ENCODE measurements at places on chromosomes 2 and 18.

- no peak for DNase-seq
Measured at GRCh38 chr2:97741686-97742085, 28.3 kb downstream of the ZAP70 start.

- DNase-seq: no peak
Measured at GRCh38 chr2:109066501-109066900, 62.5 kb upstream of the SH3RF3 start.

DNA sequence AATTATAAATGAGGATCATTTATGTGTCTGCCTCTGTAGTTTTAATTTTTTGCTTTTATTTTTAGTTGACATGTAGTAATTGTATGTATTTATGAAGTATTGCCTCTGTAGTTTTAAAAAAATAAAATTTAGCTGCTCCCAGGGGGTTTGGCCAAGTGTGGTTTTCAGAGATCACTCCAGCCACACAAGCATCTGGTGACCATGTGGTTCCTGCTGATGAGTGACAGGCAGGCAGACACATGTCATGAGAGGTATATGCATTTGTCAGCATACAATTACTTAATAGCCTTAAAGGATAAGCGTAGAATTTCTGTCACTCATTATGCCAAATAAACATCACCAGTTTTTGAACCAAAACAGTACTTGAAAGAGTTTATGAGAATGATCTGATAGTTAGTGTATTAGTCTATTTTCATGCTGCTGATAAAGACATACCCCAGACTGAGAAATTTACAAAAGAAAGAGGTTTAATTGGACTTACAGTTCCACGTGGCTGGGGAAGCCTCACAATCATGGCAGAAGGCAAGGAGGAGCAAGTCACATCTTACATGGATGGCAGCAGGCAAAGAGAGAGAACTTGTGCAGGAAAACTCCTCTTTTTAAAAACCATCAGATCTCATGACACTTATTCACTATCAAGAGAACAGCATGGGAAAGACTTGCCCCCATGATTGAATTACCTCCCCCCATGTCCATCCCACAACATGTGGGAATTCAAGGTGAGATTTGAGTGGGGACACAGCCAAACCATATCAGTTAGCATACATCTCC, 29.6 kb downstream of the MREG start:
- DNase-seq: no peak

- DNase-seq: no peak
Measured at GRCh38 chr2:77520641-77521547, 1.3 kb downstream of the LRRTM4 start.

- DNase-seq: no peak
Measured at GRCh38 chr2:173451118-173451517, 96.4 kb downstream of the CDCA7 start.

GRCh38 chr2:220143336-220143735, 515.9 kb downstream of the SLC4A3 start:
- no peak for DNase-seq

- DNase-seq: no peak
Measured at GRCh38 chr2:8400196-8400595, 281.7 kb upstream of the ID2 start.

DNA sequence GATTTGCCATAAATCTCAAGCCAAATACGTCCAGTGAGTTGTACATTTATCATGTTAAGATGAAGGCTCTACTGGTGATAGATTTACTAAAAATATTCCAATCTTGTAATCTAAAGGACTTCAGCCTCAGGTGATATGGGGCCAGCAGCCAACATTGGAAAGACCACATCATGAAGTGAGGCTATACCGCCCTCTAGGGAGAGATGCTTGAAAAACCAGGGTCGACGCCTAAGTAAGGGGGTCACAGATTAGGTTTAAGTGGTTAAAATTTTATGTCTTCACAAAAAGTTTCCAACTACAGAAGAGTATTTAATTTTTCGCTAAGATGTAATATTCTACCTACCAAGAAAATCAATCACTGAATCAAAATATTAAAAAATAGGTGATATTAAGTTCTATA, 33.3 kb downstream of the DOCK10 start:
- DNase-seq: no peak

- DNase-seq: no peak
Measured at GRCh38 chr2:119477113-119477505, 45.5 kb downstream of the TMEM37 start.

DNA sequence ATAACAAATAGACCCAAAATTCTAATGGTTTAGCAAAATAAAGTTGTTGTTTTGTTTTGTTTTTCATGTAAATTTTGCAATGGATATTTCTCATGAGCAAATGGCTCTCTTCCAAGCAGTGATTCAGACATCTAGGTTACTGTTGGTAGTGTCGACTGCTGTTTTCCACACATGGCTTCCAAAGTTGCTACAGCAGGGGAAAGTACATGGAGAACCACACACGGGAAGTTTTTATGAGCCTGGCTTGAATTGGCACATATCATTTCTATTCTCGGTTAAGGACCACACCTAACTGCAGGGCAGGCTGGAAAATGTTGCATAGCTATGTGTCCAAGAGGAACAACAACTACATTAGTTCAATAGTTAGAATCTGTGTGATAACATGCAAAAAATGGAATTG, 262.1 kb downstream of the GALNT13 start:
- DNase-seq: no peak

DNA sequence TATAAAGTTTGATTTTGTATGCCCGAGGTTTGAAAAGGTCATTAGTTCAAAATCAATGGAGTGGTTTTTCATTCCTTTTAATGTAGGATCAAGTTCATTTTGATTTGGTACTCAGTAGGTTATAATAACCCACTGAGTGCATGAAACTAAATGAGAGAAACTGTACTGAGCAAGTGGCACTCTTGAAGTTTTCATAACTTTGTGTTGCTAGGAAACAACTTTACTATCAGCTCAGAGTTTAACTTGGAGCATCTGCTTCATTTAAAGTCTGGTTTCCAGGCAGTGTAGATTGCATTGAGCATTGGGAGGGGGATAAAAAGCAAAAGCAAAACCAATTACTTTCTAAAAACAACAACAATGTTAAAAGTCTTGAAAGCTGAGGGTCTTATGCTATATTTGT, 1361.6 kb upstream of the CHAC2 start:
- no peak for DNase-seq

- no peak for DNase-seq
Measured at GRCh38 chr2:201046881-201047280, 24.6 kb downstream of the HYCC2 start.

GRCh38 chr2:232632904-232633412, 446 bp upstream of the EFHD1 start:
- peak; percentile 16 for DNase-seq

GRCh38 chr2:136422512-136422911, 304.6 kb upstream of the CXCR4 start:
- DNase-seq: no peak

DNA sequence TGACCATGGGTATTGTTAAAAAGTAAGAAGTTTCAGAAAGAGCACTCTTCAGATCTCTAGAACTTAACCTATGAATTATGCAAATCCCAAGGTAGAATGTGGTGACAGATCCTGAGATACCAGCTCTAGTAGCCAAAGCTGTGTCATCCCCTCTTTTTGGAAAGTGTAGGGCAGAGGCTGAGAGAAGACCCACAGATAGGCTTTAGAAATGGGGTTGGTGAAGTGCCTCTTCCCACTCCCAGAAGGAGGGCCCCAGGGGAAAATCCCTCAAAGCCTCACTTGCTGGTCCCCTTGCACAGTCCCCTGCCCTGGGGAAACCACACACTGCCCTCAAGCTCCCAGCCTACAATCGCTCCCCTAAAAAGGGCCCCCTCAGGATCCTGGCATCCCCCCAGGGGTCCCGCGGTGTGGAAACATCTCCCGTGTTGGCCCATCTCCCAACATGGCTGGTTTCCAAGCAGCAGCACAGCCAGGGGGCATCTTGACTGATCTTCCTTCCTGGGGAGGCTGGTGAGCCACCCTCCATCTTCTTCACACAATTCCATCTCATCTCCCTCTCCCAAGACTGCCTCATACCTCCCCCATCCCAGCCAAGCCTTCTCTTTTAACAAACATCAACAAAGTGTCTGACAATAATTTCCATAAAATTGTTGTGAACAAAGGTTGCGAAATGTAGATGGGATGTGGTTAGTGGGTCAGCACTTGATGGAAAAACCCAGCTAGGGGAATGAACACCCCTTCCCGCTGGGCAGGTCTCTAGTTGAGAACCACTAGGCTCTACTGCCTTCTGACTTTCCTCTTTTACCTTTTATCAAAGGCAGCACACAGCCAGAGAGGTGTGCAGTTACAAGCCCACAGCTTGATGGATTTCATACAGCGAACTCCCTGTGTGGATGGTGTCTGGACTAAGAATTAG, 25.1 kb downstream of the MAL start:
- no peak for DNase-seq

- no peak for DNase-seq
Measured at GRCh38 chr2:19573784-19574183, 215.4 kb upstream of the OSR1 start.

DNA sequence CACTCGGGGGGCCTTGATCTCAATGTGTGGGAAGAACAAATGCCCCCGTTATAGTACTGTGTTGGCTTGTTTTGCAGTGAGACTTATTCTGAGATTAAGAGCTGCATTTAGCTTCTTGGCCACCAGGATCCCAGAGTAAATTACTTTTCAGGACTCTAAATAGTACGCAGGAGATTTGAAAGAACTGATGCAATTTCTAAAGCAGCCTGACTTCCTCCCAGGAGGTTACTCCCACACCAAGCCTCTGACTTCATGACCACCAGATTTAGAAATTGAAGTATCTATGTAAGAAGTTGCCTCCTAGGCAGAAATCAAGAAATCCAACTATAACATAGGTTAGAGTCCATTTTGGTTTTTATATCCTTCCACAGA, 67.0 kb downstream of the FEZ2 start:
- DNase-seq: no peak

GRCh38 chr18:45850021-45850420, 24.5 kb downstream of the SIGLEC15 start:
- no peak for DNase-seq

DNA sequence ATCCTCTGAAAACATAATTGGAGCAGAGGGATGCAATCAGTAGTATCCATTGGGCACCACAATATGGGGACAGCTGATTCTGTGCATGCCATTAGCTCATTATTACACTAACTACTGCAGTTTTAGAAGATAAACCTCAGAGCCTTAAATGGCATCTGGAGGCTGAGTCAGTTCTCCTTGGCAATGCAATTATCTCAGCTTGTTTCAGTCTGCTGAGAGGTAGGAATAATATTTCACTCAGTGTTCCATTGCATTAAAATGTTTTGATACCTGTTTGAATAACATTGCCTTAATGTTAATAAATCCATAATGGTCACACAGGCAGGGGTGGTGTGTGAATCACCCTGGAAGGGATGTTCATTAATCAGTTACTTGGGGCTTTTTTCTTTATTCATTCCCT, 309.6 kb downstream of the LRRTM1 start:
- DNase-seq: no peak

DNA sequence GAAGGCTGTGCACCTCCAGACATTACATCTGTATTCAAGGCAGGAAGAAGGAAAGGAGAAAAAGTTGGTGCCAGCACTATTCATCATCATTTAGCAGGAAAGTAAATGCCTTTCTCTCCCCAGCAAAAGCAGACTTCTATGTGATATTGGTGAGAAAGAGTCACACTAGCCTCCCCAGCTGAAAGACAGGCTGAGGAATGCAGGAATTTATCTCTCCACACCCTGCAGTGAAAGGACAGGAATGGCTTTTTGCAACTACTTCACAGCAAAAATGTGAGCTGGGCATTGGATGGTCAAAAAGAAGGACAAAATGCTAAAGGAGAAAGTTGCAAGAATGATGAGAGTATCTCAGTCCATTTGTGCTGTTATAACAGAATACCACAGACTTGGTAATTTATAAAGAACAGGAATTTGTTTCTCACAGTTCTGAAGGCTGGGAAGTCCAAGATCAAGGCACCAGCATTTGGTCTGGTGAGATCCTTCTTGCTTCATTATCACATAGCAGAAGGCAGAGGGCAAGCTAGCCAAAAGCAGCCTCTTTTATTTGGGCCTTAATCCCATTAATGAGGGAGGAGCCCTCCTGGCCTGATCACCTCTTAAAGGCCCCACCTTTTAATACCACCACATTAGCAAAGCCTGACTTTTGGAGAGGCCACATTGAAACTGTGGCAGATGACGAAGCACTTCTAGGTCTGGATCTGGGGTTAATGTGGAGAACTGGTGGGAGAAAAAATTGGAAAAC, 388.1 kb upstream of the SLC14A2 start:
- no peak for DNase-seq

GRCh38 chr2:200086911-200087310, 131.5 kb downstream of the MAIP1 start:
- no peak for DNase-seq

Measured in progenitor cell of endocrine pancreas (in vitro differentiated cells).